ENCODE measurements at places on chromosomes 3 and 15.

- DNase-seq, result no peak
These were observed 122.3 kb upstream of the GPR149 start for GRCh38 chr3:154552338-154552737.

GRCh38 chr15:59689626-59690236 is 611 bp upstream of the BNIP2 start:
- DNase-seq, result peak; percentile 87

- no peak for DNase-seq
These were observed 321.0 kb upstream of the C2CD4B start for GRCh38 chr15:62486041-62486440.

- DNase-seq, result no peak
These were observed 248.3 kb downstream of the IL5RA start for GRCh38 chr3:2861920-2862319.

DNA sequence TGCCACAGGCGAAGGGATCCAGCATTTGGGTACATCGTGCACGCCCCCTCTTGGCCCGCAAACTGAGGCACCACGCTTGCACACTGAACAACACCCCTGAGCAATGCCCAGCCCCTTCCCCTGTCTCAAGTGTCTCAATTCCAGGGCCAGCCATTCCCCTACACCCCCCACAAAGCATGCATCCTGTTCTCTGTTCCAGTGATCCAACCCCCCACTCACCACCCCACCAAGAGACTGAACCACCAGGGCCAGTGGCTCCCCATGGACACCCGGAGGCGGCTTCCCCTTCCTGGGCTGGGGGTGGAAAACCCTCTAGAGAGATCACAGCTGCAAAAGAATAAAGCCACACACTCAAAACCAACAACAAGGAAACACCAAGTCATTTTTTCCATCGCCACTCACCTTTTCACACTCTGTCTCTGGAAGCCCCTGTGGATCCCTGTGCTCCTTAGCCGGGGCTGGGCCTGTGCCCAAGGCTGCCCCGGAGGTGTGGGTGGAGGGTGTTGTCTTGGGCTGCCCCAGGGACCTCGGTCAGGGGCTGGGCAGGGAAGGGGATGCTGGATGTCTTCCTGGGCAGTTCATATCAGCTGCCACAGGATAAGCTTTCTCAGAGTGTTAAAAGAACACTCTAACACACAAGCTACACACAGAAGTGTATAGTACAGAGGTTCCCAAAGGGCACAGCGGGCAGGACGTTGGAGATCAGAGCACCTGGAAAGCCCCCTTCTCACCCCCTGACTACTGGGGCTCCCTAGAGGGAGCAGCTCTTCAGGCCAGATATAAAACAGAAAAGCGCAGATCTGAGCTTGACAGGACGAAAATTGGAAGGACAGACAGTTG is 92.5 kb downstream of the CHSY1 start:
- DNase-seq, result no peak

- DNase-seq, result no peak
These were observed 1105.4 kb downstream of the TUSC7 start for GRCh38 chr3:117814975-117815374.

- no peak for DNase-seq
These were observed 39.7 kb downstream of the ARHGEF3 start for GRCh38 chr3:56761887-56762651.

DNA sequence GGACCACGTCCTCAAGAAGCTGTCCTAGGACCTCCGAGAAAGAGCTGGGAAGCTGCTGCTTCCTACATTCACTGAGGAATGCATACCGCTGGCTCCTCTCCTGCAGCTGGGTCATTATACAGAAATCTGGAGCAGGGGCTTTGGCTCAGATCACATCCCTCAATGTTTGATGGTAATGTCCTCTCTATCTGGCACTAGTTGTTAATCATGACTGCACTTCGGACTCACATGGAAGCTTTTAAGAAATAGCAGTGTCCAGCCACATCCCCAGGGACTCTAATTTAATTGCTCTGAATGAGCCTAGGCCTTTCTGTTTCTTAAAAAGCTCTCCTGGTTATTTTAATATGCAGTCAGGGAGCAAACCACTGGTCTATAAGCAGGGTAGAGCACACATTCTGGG is 25.7 kb upstream of the MYRIP start:
- no peak for DNase-seq

GRCh38 chr15:60544581-60545264 is 65.8 kb upstream of the ICE2 start:
- DNase-seq, result no peak

DNA sequence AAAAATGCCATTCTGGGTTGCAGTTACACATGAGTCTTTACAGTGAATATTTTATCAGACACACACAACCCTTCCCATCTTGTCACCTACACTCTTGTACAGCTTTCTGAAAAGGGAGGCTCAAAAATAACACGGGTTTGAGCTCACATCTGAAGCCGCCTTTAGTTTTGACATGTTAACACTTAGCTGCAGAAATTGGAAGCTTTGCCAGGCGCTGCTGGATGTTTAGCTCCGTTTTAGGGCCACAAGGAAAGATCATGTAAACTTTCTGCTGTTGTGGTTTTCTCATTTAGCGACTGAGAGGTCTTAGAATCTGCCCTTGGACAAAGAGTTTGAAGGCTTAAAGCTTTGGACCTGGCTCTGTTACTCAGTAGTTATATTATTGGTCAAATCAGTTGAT is 120.1 kb downstream of the OXNAD1 start:
- no peak for DNase-seq

GRCh38 chr3:187741403-187742350 is 3.6 kb downstream of the BCL6 start:
- peak; percentile 55 for DNase-seq

- DNase-seq, result no peak
These were observed 39.8 kb upstream of the SGO1 start for GRCh38 chr3:20225769-20226168.

DNA sequence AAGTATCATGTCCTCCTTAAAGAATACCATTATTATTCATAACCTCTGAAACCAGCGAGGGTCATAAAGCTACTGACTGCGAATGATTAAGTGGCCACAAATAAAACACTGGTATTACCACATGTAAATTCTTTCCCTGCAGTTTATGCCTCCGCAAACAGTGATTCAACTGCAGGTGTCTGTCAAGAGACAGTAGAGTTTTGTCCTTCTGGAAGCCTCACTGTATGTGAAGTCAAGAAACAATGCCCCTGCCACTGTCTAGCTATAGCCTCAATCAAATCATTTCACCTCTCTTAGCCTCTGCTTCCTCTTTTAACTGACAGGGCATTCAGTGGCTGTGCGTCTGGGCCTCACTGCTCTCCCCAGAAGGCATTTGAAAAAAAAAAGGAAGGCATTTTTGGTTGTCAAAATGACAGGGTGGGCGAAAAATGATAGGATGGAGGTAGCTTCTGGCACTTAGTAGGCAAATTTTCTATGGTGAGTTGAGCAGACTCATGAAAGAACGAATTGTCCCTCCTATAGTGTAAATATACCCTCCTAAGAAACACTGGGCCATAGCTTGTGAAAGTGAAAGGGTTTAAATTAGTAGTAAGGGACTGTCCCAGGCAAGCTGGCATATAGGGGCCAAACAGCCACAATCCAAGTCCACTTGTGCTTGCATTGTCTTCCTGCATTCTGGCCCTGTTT is 66.7 kb downstream of the FILIP1L start:
- no peak for DNase-seq

DNA sequence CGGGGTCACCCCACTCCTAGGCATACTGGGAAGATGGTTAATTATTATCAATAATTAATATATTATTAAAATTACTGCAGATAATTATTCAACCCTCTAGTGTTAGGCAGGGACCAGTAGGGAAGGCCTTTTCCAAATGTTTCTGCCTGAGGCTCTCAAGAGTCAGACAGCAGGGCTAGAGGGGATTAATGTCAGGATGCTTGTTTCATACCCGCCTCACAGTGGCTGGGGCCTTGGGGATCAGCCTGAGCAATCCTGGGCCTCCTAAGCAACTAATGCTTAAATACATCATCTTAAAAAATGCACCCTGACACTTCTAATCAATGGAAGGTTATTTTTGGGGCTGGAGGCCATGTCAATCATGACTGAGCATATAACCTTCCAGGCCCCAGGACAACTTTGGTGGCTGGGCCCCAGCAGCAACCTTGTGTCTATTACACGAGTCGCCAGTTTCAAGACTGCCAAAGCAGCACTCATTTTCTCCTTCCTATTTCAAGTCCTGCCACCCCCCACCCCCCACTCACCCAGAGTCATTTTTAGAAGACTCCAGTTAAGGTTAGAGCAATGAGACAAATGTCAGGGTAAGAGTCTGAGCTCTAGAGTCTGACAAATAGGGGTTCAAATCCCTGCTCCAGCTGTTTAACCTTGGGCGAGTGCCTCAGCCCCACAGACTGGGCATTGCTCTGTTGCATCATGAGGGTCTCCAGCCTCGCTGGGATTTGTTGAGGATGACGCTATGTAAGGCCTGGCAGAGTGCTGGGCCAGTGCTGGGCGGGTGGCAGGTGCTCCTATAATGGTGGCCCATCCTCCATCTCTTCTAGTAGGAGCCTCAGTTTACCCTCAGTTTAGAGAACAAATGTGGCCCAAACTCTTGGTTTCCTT is 6.1 kb downstream of the AMOTL2 start:
- peak; percentile 79 for DNase-seq

- DNase-seq, result no peak
These were observed 15.2 kb upstream of the ANPEP start for GRCh38 chr15:89829616-89830440.

DNA sequence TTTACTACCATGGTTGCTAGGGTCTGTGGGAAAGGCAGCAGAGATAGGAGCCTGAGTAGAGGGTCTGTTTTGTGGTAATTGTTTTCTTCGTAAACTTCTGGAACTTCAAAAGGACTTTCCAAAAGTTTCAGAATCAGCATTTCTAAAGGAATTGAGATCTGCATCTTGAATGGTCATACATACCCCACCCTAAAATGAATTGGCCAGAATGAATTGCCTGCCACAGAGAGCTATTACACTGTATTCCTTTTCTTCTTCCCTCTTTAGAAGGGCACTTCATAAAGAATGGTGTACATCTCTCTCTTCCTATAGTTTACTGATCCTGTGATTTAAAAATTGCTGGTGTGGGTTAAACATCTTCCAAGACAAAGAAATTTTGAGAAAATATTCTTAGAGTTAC is 525.7 kb downstream of the NLGN1 start:
- no peak for DNase-seq

GRCh38 chr3:90080988-90081387 is 973.6 kb downstream of the EPHA3 start:
- DNase-seq, result no peak

GRCh38 chr3:56977561-56977889 is 82.9 kb upstream of the SPATA12 start:
- no peak for DNase-seq

- no peak for DNase-seq
These were observed 84.8 kb upstream of the FOXB1 start for GRCh38 chr15:59918994-59919951.

DNA sequence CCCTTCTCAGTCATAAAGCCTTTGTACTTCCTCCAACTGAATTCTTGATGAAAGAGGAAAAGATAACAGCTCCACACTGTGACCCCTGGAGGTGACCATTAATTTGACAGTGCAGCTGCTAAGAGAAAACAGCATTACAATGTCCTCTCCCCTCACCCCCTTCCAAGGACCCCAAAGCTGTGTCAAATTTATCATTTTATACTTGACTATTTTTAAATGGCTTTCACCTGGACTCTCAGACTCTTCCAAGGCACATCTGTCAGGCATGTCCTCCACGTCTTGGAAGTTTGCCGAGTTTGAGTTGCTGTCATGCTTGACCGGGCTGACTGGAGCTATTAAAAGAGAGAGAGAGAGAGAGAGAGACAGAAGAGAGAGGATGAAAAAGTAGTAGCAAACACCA is 236.5 kb downstream of the WDR72 start:
- peak; percentile 21 for DNase-seq

- DNase-seq, result no peak
These were observed 59.1 kb downstream of the FAM43A start for GRCh38 chr3:194744826-194745225.

DNA sequence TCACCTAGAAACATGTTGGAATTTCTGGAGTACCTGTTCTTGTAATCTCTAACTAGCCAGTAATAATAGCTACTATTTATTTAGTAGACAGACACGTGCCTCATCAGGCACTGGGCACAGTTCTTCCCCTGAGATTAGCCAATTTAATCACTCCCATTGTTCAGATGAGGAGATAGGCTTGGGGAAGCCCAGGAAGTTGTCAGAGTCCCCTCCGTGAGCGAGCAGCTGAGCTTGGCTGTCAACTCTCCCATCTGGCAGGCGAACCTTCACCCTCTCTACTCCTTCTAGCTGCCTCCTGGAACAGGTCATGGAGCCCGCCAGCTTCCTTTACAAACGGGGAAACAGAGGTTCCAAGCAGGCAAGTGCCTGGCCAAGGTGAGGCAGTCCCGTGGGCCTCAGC is 31.1 kb upstream of the FGD5 start:
- no peak for DNase-seq

GRCh38 chr3:151777880-151778279 is 36.0 kb upstream of the AADAC start:
- no peak for DNase-seq

GRCh38 chr3:23805210-23805632 is 534 bp upstream of the UBE2E1 start:
- DNase-seq, result no peak

DNA sequence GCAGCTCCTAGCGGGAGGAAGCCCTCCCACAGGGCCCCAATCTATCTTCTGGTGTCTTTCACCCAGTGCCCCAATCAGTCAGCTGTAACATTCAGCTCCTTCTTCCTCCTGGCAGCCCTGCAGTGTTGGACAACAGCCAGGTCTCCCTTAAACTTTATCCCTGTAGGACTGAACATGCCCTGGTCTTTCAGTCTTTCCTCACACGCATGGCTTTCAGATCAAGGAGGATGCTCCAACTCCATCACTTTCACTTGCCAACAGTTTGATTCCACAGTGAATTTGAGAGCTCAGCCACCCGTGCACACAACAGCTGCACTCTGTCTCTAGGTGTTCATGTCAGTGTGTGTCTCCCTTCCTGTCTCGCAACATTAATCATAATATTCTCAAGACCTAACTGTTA is 28.5 kb upstream of the LRRC34 start:
- DNase-seq, result no peak

DNA sequence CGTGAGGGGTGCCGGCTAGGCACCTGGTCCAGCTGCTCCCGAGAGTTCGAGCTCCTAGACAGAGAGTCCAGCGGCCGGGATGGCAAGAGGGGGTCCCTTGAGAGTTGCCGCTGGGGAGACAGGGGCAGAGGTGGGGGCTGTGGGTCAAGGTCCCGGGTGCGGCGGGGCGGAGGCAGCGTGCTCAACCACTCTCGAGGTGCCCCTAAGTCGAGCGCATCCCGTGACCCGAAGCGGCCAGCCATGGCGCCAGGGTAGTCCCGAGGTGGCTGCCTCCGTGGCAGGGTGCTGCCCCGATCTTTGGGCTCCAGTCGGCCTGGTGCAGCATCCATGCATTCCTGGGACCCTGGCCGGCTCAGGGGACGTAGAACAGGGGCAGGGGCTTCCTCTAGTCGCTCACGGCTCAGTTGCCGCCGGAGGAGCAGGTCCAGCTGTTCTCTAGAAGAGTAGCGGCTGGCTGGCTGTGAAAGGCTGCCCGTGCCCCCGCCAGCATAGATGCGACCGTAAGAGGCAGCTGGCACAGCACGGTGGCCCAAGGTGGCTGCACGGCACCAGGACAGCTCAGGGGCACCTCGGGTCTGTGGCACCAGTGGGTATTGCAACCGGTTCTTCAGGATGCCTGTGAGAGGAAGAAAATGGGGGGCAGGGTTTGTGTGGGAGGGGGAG is 4.8 kb upstream of the SLC26A6 start:
- DNase-seq, result no peak

GRCh38 chr3:65107174-65107573 is 419.4 kb upstream of the ADAMTS9 start:
- DNase-seq, result no peak

GRCh38 chr15:39625856-39626255 is 45.0 kb downstream of the THBS1 start:
- no peak for DNase-seq
